ENCODE measurements at places on chromosomes 4 and X.
A peak's percentile ranks its signal among the peaks of the same experiment; 100 is the strongest.

- no peak for DNase-seq
These were observed 24.8 kb upstream of the CYBB start for GRCh38 chrX:37755025-37755424.

DNA sequence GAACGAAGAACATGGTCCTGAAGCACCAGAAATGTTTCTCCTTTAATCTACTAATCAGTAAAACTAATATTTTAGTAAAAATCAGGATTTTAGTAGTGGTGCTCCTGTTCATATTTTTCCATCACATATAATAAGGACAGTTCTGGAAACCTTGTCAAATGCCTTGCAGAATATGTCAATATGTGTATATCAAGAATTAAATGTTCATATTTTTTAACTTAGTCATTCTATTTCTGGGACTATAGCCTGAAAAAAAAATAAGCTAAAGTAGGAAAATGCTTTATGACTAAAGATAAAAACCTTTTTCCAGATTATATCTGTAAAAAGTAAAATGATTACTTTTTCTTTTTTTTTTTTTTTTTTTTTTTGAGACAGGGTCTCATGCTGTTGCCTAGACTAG lies 65.1 kb downstream of the MAB21L2 start:
- DNase-seq, result no peak

DNA sequence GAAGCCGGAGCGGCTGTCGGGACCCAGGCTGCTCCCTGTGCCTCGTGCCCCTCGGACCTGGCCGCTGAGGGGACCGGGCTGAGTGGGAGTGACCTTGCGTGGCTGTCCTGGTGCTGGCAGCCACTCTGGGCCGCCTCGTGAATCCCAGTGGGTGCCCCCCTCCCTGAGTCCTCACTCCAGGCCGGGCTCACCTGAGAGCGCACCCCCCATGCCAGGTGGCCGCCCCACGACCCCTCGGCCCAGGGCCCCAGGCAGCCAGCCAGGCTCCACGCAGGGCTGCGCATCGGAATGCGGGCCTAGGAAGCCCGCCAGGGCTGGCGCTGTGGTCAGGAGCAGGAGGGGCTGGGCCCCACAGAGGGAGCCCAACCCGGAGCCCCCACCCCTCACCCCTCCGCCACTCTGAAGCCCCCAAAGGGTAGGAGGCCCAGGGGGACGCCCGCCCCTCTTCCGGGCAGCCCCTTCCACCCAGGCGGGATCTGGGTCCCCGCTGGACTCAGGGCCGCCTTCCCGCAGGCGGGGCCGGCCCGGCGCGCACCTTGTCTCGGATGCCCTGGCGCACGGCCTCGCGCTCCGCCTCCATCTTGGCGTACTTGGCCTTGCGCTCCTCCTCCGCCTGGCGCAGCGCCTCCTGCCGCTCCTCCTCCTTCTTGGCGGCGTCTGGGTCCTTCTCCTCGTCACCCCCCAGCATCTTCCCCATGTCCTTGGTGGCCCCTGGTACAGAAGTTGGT lies 33.9 kb downstream of the CPLX1 start:
- DNase-seq, result no peak

DNA sequence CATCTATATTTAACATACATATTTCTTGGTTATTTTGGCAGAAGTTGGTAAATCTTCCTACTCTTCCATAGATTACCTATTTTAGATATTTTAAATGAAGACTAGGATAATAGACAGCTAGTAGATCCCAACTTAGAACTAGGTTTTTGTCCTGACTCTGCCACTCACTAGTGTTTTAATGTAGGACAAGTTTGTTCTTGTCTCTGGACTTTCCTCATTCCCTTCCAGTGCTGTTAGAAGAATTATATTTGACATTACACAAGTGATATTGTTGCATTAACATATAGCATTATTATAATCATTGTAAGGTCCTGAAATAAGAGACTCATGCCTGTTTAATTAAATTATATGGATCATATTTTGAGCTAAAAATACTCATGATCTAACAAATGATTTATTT lies 24.1 kb upstream of the ALB start:
- no peak for DNase-seq

DNA sequence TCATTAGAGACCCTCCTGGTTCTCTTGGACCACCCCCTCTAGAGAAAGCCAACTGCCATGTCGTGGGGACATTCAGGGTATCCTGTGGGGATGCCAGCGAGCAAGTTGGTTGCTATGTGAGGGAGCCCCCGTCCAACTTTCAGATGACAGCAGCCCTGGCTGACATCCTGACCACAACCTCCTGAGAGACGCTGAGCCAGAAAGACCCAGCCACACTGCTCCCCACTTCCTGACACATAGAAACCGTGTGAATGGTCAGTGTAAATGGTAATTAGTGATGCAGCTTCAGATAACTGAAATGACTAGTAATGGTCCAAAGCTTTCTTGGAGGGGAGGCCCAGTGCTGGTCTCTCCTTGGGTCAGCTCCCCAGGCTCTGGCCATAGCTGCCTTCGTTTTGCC lies 10.8 kb downstream of the CLCN4 start:
- no peak for DNase-seq

DNA sequence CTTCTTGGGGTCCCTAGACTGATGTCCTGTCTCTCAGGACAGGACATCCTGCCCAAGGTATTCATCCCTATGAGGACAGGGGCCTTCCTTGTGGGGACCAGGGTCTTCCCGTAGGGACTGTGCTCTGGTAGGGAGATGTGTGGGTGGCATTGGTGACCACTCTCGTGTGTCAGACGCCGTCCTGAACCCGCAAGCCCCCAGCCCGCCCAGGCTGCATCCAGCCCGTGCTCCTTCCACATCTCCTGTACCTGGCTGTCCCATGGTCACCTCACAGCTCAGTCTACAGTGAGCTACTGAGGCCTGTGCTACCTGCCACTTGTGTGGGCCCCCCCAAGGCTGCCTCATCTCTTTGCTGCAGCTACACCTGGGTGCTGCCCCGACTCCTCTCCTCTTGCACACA lies 24.0 kb downstream of the WFS1 start:
- no peak for DNase-seq

GRCh38 chr4:177283167-177283566 lies 26.5 kb upstream of the NEIL3 start:
- DNase-seq, result no peak

- DNase-seq, result no peak
These were observed 54.7 kb upstream of the ZXDA start for GRCh38 chrX:57964975-57965374.

DNA sequence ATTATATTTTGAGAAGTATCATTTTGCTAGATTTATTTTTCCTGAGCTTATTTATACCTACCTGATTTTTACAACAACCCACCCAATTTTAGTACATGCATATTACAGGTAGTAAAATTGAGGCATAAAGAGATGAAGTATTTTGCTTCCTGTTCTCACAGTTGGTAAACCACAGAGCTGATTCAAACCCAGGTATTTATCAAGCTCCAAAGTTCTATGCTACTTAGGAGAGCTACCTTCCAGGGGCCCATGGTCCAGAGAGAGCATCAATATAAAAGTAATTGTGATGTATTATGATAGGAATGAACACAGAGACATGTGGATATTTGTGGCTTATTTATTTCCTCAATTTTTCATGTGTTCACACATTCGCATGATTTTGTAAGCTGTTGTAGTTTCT lies 20.2 kb upstream of the GBA3 start:
- DNase-seq, result no peak

DNA sequence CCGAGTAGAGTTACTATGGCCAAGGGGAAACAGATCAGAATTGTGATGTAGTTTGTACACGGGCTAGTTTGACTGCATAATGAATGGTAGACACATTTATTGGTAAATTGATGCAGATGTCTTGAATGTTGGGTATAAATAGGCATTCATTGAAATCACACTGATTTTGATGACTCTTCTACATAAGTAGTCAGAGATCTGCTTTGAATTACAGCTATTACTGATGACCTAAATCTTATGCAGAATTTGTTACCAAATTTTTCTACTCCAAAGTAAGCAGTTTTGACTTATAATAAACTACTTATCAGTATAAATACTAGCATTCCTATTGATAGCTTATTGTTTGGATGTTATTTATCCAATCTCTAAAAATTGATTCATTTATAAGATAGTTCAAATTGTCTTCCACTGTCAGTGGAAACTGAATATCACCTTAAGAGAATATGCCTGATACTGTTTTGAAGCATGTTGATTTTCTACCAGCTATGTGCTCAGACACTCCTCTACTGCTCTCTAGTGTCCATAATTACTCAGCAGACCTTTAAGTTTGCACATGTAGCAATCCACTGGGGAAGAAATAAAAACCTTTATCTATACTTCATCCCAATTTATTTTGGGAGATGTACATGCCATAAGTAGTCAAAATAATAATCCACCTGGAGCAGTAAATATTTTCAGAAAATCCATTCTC lies 120.3 kb downstream of the RASL11B start:
- peak; percentile 69 for DNase-seq

DNA sequence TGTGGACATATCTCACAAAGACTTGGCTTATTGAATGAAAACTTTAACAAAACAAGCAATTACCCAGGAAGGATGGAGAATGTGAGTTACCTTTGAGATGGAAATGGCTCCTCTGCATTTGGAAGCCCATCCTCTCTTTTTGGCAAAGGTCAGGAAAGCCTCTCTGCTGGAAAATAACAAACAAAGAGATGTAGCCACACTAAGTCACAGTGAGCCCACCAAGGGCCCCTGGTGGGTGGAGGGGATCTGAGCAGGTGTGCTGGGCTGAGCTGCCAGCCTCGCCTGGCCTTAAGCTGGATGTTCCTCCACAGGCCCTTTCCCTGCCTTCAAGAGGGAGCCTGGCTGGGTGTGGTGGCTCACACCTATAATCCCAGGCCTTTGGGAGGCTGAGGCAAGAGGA lies 269.2 kb downstream of the HNRNPD start:
- DNase-seq, result no peak

DNA sequence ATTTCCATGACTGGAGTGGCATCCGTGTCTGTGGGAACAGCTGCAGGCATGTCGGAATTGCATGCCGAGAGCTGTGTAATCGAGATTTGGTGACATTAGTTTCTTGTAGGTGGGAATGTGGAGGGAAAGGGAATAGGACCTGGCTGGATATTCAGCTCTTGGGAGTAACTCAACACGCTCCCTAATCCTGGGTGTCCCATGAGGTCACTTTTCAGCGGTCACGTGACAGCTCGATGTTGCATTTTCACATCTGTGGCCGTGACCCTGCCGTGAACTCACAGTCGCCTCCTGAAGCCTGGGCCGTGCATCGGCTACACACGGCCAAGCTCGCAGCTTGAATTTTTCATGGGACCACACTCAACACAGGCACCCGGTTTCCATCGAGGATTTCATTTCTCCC lies 25.8 kb upstream of the PSAPL1 start:
- no peak for DNase-seq

GRCh38 chr4:176638992-176639391 lies 153.7 kb downstream of the VEGFC start:
- DNase-seq, result no peak

GRCh38 chrX:44462850-44463249 lies 79.8 kb downstream of the FUNDC1 start:
- peak; percentile 31 for DNase-seq

- no peak for DNase-seq
These were observed 36.7 kb downstream of the IL13RA1 start for GRCh38 chrX:118764122-118764521.

GRCh38 chrX:17818726-17819125 lies 42.4 kb downstream of the RAI2 start:
- no peak for DNase-seq

- peak; percentile 92 for DNase-seq
These were observed 27.5 kb upstream of the HTRA3 start for GRCh38 chr4:8241895-8242696.

GRCh38 chr4:164509951-164510350 lies 244.0 kb upstream of the SMIM31 start:
- no peak for DNase-seq

GRCh38 chrX:56746996-56747395 lies 18.0 kb downstream of the NBDY start:
- no peak for DNase-seq

DNA sequence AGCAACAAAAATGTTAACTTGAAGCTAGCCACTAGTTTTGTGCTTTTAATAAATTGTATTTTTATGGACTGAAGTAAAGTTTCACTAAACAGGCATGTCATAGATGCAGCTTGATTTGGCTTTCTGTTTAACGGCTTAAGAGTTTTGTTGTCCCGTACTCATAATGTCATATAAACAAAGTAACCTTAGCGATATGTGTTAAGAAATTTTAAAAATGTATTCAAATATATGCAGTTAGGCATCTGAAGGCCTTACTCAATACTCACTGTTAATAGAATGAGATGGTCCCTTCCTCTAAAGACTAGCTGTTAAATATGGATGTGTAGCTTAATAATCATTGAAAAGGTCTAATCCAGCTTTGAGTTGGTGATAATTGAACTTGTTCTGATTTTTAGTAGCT lies 1.0 kb upstream of the SCLT1 start:
- DNase-seq, result no peak

Data from fibroblast of gingiva (primary cell).